ENCODE measurements at places on chromosomes 13 and 19. TPM values are rescaled to one million over a fixed set of nuclear protein-coding genes. Genes with fewer than 3 reads are reported as not detected.

GRCh38 chr13:80141123-80141849 lies 199.6 kb downstream of the SPRY2 start:
- no peak overlapping the region for H3K4me3 ChIP-seq
- no peaks in the 10 kb centered on the region for H3K4me1 ChIP-seq
- no peak for DNase-seq
- H3K27ac ChIP-seq, result no peak overlapping the region

GRCh38 chr19:56309511-56310185 lies 5.0 kb downstream of the ZSCAN5A start:
- no peaks in the 10 kb centered on the region for H3K27me3 ChIP-seq
- no peak overlapping the region for H3K4me3 ChIP-seq
- H3K27ac ChIP-seq, result no peak overlapping the region
- peaks cover 15% of the 10 kb centered on the region for H3K36me3 ChIP-seq
- H3K4me1 ChIP-seq, result peaks cover 19% of the 10 kb centered on the region
- peak; percentile 68 for DNase-seq

DNA sequence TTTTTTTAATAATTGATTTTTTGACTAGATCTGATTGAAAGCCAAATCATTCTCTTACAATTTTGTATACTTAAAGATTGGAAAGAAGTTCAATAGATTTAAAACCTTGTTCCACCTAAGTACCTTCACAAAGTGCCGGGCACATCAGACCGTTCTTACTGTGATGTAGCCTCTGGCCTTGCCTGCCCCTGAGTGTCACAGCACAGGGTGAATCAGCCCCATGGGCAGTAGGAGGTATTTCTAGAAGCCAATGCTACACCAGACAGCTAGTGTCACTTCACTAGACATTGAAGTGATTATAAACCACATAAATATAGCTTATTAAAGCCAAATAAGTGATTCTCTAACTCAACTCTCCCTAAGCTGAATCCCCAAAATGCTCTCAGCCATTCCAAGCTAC lies 131.3 kb downstream of the LACC1 start:
- H3K36me3 ChIP-seq, result no peaks in the 10 kb centered on the region
- no peaks in the 10 kb centered on the region for H3K4me1 ChIP-seq
- peaks cover 4% of the 10 kb centered on the region for H3K27me3 ChIP-seq
- no peak overlapping the region for H3K4me3 ChIP-seq

GRCh38 chr19:51342631-51343569 lies 961 bp upstream of the VSIG10L start:
- no peak overlapping the region for H3K4me3 ChIP-seq
- peaks cover 12% of the 10 kb centered on the region for H3K27me3 ChIP-seq
- peaks cover 17% of the 10 kb centered on the region for H3K4me1 ChIP-seq

DNA sequence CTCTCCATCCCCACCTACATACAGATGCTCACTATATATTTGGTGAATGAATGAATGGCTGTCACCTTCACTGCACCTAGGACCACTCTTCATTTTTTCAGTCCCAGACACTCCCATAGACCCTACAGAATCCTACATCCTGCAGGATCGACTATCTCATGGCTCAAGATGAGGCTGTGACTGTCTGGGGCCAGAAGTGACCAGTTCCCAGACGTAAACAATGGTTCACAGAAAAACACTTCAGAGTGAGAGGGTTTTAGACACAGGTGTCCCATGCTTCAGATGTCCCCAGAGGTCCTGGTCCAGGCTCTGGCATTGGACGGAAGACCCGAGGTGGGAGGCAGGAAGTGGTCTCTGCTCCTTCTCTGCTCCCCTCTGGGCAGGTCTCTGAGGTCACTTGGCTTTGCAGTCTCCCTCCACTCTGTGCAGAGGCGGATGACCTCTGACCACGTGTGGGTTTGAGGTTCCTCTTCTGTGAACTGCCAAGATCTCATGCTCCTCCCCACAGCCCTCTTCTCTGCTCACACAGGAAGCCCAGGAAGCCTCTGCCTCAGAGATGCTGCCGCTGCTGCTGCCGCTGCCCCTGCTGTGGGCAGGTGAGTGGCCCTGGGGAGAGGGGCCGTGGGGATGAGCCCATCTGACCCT lies 24.9 kb downstream of the SIGLEC7 start:
- H3K27me3 ChIP-seq, result peaks cover 40% of the 10 kb centered on the region
- H3K27ac ChIP-seq, result peak overlapping the region; percentile 81
- H3K36me3 ChIP-seq, result no peaks in the 10 kb centered on the region
- peak; percentile 91 for DNase-seq
- H3K4me3 ChIP-seq, result peak overlapping the region; percentile 84

- peaks cover 16% of the 10 kb centered on the region for H3K4me1 ChIP-seq
- no peak for DNase-seq
- no peak overlapping the region for H3K4me3 ChIP-seq
- H3K27ac ChIP-seq, result no peak overlapping the region
- H3K27me3 ChIP-seq, result no peaks in the 10 kb centered on the region
Observed at GRCh38 chr19:19526581-19527370, 1.9 kb upstream of the YJEFN3 start.

DNA sequence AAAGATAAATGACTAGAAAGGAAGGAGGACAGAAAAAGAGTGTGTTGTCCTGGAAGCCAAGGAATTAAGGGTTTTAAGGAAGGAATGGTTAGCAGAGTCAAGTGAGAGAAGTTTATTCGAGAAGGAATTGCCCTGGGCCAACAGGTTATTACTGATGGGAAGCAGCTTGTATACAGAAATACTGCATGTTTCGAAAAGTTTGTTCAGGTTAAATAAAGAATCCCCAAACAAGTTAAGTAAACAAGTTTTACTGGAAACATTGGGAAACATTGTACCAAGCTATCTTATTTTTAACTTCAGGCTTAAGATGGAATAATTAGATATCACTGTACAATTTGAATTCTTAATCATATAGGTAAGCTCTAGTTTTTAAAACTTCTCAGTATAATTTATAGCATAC lies 28.2 kb upstream of the FBXL3 start:
- H3K36me3 ChIP-seq, result peaks cover 47% of the 10 kb centered on the region
- DNase-seq, result no peak
- no peaks in the 10 kb centered on the region for H3K27me3 ChIP-seq
- no peak overlapping the region for H3K27ac ChIP-seq
- no peak overlapping the region for H3K4me3 ChIP-seq

DNA sequence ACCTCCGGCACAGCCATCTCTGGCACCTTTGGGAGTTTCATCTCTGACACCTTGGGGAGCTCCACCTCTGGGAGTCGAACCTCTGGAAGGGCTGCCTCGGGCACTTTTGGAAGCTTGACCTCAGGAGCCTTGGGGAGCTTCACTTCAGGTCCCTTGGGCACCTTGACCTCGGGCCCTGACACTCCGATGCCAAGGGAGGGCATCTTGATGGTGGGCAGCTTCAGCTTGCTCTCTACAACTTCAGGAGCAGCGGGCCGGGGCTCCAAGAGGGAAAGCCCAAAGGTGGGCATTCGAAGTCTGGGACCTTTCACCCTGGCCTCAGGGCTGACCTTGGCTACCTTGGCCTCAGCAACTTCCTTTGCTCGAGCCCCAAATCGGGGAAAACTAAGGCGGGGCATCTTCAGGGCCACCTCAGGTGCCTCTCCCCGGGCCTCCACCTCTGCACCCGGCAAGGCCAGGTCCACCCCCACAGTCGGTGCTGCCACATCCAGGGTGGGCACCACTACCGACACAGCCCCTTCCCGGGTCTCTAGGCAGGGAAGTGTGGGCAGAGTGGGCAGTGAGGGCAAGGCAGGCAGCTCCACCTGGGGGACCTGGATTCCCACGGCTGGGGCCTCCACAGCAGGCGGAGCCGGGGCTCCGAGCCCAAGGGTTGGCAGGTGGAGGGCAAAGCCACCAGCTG lies 7.0 kb upstream of the HIPK4 start:
- no peak overlapping the region for H3K4me3 ChIP-seq
- H3K27ac ChIP-seq, result no peak overlapping the region
- no peak for DNase-seq
- no peaks in the 10 kb centered on the region for H3K36me3 ChIP-seq
- H3K27me3 ChIP-seq, result peaks cover 4% of the 10 kb centered on the region

DNA sequence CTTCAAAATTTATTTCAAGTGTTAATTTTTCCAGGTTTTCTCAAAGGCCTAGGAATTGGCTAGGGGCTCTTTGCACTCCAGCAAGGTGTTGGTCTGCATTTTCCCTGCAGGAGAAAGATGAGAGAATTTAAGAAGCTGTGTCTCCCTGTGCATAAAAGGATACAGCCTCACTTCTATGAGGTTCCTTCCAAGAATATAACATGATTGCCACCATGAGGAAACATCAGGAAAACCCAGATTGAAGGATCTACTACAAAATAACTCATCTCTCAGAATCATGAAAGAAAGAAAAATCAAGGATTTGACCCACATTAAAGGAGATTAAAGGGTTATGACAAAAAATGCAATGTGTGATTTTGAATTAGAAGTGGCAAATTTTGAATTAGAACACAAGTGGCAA lies 69.9 kb downstream of the RUBCNL start:
- H3K4me3 ChIP-seq, result no peak overlapping the region
- peaks cover 31% of the 10 kb centered on the region for H3K4me1 ChIP-seq
- no peak overlapping the region for H3K27ac ChIP-seq
- no peaks in the 10 kb centered on the region for H3K27me3 ChIP-seq
- peaks cover 20% of the 10 kb centered on the region for H3K36me3 ChIP-seq

DNA sequence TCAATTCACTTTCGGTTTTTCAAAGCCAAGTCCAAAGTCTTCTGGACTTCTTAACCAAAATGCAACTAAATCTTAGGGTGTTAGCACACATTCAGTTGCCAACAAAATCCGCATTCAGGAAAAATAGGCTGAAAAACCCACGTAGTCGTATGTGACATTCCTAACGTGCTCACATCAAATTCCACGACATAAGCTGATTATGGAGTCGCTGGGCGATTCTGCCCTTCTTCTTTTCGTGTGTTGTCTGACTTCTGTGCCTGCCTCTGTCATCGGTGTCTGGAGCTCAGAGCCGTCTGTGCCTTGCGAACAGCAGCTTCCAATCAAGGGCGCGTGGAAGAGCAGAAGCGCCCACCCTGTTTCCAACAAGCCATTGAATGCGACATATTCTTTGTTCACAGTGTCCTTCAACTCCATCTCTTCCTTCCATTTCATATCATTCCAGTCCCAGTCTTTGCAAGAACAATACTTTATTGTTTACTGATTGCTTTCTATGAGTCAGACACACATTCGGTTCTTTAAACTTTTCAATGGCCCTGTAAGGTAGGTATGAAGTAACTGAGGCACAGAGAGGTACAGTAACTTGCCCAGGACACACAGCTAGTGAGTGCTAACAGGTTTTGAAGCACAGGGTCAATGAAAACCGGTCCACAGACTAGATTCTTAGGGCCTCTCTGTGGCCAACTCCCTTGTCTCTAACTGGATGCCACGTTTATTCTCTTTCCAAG lies 8.2 kb upstream of the ZNF507 start:
- no peaks in the 10 kb centered on the region for H3K36me3 ChIP-seq
- no peak for DNase-seq
- no peak overlapping the region for H3K27ac ChIP-seq
- H3K4me1 ChIP-seq, result no peaks in the 10 kb centered on the region
- peaks cover 4% of the 10 kb centered on the region for H3K27me3 ChIP-seq

GRCh38 chr19:48120505-48120904 lies 9.9 kb upstream of the PLA2G4C start:
- H3K4me3 ChIP-seq, result no peak overlapping the region
- peaks cover 22% of the 10 kb centered on the region for H3K4me1 ChIP-seq
- H3K27ac ChIP-seq, result no peak overlapping the region

DNA sequence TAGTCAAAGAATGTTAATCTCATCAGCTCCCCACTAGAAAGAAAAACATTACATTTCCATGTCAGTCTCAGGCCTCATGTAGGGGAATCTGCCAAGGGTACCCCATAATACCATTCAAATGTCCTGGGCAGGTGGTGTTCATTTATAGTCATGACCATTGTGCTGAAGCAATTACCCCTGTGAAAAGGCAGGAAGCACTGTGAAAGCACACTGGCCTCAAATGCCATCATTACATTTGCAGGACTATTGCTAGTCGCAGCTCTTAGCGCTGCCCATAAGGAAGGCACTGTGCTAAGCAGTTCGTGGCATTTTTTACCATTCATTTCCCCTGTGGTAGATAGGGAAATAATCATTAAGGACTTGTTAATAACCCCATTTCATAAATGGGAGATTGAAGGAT lies 109.0 kb downstream of the LHFPL6 start:
- no peak overlapping the region for H3K27ac ChIP-seq
- no peak for DNase-seq
- no peaks in the 10 kb centered on the region for H3K27me3 ChIP-seq
- H3K4me1 ChIP-seq, result no peaks in the 10 kb centered on the region

DNA sequence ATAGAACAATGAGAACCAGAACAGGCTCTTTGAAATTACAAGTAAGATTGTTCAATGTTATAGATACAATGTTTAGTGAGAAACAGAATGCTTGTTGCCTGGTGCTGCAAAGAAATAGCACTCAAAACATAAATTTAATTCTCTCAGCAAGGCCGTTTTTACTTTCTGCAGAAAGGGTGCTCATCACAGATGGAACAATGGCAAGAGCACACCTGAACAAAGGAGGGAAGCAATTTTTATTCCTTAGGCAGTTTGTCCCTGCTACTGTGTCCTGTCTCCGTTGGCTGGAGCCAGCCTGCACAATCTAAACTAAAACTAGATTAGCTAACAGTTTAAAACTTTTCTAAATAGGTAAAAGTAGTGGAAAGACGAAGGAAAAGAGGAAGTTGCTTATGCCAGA lies 10.4 kb upstream of the ZNF8 start:
- H3K4me1 ChIP-seq, result no peaks in the 10 kb centered on the region
- H3K36me3 ChIP-seq, result peaks cover 61% of the 10 kb centered on the region
- H3K27me3 ChIP-seq, result no peaks in the 10 kb centered on the region
- DNase-seq, result no peak

DNA sequence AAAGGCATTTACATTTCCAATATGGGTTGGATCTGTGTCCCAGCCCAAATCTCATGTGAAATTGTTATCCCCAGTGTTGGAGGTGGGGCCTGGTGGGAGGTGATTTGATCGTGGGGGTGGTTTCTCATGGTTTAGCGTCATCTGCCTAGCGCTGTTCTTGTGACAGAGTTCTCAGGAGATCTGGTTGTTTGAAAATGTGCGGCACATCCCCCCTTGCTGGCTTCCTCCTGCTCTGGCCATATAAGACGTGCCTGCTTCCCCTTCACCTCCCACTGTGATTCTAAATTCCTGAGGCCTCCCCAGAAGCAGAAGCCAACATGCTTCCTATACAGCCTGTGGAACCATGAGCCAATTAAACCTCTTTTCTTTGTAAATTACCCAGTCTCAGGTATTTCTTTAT lies 126.2 kb upstream of the FNDC3A start:
- H3K27ac ChIP-seq, result no peak overlapping the region
- no peaks in the 10 kb centered on the region for H3K27me3 ChIP-seq
- no peak overlapping the region for H3K4me3 ChIP-seq
- DNase-seq, result no peak
- no peaks in the 10 kb centered on the region for H3K36me3 ChIP-seq
- H3K4me1 ChIP-seq, result peaks cover 29% of the 10 kb centered on the region

The ADM5 gene
- total RNA-seq, result 2.7 TPM

Measured in activated CD8-positive, alpha-beta memory T cell treated with anti-CD3 and anti-CD28 coated beads, Interleukin-2, amount 10 ng/mL, durations not matched to agents 7 days and 5 days (primary cell).